Inflammatory macrophage treated with lipopolysaccharide for 4 hours (primary cell): ENCODE measurements at places on chromosomes 6 and 20.

GRCh38 chr6:157879873-157880254, 56.8 kb downstream of the SNX9 start:
- DNase-seq, result no peak

DNA sequence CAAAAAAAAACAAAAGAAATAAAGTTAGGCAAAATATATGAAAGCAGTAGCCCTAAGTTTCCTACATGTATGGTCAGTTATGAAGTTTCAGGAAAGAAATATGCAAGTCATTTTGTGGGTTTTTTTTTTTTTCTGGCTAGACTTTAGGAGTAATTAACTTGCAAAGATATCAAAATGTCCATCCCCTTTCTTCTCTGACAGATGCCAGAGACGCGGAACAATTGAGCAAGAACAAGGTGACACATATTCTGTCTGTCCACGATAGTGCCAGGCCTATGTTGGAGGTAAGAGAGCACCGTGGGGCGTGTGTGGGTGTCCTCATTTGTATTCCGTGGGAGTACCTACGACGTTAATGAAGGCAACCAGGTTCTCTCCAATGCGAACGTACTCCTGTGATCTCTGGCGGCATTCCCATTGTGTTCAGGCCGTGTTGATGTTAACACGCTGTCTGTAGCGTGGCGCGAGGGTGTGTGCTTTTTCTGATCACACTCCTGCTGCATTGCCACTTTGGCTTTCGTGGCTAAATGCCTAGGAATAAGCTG, 19.5 kb downstream of the DUSP22 start:
- peak; percentile 40 for DNase-seq

GRCh38 chr6:149247385-149247763, 70.1 kb upstream of the TAB2 start:
- DNase-seq, result peak; percentile 61

- DNase-seq, result peak; percentile 83
Observed at GRCh38 chr20:45153752-45154151, 20.9 kb upstream of the PI3 start.

GRCh38 chr6:156691018-156691417, 86.2 kb upstream of the ARID1B start:
- DNase-seq, result no peak

DNA sequence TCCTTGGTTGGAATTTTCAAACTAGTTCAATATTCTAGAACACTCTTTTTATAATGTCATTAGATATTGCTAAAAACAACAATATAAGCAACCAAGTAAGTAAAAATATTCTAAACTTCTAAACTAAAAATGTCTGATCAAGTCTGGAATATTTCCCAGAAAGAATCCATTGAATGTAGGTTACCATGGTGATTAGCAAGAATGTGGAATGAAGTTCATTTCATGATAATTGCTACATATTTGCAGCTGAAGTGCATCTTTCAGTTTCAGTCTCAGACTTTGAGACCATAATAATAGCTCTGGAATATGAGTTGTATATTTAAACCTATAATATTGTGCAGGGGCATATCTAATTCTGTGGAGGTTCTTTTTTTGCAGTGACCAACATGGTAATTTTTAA, 61.0 kb upstream of the NKAIN2 start:
- DNase-seq, result no peak

DNA sequence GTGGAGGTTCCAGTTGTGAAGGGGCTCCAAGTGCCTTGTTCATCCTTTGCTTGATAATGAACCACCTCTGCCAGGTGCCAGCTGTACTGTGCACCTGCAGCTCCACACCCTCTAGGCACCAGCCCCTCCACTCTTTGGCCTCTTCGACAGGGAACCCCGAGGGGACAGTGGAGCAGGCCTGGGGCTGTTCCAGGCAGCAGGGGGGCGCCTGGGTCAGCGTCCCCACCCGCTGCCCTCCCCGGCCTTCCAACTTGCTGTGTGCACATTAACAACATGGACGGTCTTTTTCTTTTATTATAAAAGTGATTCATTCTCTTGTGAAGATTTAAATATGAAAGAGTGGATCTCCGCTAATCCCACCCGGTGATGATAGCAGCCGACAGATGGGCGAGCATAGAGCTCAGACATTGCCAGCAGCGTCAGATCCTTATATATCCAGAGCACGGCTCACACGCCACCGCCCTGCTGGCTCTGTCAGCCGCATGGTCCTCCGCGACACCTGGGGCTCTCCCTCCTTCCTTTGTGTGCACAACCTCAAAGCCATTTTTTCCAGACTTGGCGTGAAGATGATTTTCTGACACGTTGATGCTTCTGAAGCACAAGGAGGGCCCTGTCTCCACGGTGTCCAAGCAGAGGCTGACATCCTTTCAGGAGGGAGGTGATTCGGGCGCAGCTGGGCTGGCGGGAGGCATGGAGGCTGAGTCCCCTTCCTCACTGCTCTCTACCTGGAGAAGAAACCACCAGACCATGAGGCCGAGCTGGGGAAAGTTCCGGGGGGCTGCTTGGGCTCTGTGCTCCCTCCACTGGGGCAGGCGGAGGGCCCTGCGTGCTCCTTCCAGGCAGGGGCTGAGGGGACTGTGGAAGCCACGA, 22.2 kb upstream of the MRGBP start:
- DNase-seq, result no peak

- no peak for DNase-seq
Observed at GRCh38 chr6:145092554-145092953, 642.8 kb downstream of the EPM2A start.

DNA sequence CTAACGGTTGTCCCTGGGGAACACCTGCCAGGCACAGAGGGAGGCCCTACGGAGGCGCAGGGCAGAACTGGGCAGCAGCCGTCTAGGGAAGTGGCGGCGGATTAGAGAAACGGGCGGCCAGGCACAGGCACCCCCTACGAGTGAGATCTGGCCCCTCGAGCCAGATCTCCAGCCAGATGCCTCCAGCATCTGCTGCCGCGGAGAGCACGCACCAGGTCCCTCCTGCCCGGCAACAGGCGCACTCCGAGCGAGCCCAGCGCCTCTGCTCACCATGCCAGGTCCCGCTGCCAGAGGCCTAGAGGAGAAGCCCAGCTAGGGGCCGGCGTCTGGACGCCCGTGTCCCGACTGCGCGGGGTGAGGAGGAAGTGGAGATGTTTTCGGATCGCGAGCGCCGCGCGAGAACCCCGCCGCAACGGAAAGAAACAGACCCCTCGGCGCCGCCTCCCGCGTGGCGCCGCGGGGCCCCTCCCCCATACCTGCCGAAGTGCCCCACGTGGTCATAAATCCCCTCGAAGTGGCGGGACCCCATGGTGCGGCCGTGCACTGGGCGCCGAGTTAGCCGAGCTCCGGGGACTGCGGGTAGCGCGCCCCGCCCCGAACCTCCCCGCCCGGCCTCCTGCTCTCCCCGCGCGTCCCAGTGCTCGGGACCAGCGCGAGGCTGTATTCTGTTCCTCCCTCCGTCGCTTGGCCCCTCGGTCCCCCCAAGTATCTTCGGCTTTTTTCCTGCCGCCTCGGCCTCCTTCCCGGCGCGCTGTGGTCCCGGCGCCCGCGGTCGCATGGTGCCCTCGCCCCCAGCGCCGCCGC, at the start of gene SLC22A16:
Gene SLC22A16, minus strand, starts transcription at position 568 of the 804 bp plus-strand sequence. Its CDS starts 39 bp downstream, at position 529.
- no peak for DNase-seq

DNA sequence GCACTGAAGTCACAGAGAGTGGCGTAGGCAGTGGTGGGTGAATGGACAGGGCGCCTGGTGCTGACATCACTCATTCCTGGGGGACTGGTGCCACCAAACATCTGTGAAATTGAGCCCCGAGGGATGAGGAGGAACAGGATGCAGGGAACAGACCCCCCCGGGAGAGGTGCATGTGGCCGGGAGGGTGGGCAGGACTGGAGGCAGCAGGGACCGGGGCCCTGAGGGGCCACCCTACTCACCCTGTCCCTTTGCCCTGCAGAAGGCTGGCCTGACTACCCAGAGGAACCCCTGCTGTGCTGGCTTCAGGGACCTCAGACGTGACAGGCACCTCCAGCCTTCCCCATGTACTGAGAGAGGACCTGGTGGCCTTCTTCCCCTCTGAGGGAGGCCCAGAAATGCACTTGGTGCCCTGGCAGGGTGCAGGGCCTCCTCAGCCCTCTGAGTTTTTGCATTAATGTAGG, 25.1 kb downstream of the SYNDIG1 start:
- DNase-seq, result no peak

DNA sequence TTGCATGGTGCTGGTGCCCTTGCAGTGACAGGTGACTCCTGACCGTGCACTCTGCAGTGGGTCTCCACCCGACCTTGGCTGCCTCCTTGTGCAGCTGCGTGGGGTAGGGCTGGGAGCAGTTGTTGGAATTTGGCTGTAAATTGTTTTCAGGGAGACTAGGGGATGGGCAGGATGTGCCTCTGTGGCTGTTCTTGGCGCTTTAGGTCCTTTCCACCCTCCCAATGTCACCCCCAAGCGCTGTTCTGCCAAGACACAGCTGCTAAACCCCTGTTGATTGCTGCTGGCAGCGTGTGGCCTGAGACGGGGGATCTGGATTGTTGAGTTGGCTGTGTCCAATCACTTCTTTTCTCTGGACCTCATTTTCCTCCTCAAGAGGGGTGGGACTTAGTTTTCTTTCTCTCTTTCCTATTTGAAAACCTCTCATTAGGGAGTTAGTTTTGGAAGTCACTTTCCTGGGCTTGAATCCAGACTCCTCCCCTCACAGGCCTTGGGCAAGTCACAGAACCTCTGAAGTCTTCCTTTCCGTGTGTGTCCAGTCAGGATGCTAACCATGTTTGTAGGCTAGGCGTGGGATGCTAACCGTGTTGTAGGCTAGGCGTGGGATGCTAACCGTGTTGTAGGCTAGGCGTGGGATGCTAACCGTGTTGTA, 8.5 kb downstream of the IGF2R start:
- no peak for DNase-seq

DNA sequence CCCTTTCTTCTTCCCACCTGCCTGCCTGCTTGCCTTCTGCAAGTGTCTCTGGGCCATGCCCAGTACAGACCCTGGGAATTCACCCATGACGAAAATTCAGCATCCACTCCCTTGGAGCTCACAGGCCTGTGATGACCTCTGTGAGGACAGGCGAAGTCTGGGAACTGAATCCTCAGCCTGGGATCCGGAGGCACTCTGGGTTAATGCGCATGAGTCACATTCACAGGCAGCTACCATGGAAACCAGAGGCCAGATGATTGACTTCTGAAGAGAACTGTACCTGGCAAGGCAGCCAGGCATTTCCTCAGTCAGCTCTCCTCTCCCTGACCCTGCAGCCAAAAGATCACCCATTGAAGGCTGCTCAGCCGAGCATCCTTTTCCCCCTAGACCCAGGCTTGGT, 41.0 kb downstream of the SLC9A8 start:
- no peak for DNase-seq

GRCh38 chr6:80339421-80339820, 232.9 kb downstream of the BCKDHB start:
- no peak for DNase-seq

DNA sequence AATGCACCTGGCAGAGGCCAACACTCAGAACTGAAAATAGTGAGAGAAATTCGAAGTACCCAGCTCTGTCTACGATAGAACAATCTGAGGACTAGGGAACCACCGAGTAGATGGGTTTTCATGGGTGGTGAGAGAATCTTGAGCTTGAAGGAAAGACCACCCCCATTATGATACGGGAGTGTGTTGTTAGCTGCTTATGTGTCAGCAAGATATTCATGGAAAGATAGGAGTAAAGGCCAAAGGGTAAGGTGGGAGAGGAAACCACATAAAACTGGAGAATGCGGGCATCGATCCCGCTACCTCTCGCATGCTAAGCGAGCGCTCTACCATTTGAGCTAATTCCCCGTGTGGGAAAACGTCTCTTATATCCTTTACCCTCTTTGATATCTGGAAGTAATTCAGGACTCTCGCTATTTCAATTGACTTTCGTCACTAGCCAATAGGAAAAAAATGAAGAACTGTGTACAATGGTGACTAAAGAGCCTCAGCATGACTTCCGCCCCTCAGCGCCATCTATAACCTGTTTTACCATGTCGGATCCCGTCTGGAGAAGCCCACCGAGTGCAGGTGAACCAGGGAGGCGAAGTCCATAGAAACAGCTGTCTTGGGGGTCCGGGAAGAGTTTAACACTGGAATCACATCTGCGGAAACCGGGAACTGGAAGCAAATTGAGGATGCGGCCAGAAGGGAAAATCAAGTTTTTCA, 25.0 kb upstream of the ABT1 start:
- DNase-seq, result peak; percentile 89

DNA sequence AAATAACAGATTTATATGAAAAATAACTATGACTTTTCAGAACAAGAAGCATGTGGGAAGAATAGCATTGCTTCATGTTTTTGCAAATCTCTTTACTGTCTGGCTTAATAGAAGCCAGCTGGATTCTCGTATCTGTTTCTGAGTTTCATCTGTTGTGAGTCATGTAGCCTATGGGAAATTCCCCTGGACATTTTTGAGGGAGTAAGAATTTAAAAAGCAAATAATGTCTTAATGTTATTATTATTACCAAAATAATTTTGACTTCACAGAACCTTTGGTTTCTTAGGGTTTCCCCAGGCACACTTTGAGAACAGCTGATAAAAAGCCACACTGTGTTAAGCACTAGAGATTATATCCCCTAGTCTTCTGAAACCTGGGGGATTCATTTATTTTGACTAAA, 75.8 kb downstream of the SYCP2L start:
- peak; percentile 49 for DNase-seq

- no peak for DNase-seq
Observed at GRCh38 chr20:16710781-16711180, 19.0 kb upstream of the SNRPB2 start.

DNA sequence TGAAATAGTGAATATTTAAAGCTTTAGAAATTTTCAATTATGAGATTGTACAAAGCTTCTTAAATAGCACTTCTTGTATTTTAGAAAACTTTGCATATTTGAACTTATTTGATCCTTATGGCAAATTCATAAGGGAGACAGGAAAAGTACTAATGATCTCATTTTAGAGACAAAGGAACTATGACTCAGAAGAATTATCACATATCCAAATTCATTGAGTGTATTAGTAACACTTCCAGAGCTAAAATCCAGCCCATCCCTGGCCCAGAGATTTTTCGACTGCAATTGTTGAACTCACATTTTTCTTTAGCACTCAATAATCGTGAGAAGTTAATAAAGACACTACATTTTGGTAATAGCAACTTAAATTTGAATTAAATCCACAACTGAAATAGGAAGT, 704.3 kb downstream of the EPM2A start:
- no peak for DNase-seq
